Keratinocyte (primary cell): ENCODE measurements at places on chromosomes 3 and 15.
A peak's percentile ranks its signal among the peaks of the same experiment; 100 is the strongest.

DNA sequence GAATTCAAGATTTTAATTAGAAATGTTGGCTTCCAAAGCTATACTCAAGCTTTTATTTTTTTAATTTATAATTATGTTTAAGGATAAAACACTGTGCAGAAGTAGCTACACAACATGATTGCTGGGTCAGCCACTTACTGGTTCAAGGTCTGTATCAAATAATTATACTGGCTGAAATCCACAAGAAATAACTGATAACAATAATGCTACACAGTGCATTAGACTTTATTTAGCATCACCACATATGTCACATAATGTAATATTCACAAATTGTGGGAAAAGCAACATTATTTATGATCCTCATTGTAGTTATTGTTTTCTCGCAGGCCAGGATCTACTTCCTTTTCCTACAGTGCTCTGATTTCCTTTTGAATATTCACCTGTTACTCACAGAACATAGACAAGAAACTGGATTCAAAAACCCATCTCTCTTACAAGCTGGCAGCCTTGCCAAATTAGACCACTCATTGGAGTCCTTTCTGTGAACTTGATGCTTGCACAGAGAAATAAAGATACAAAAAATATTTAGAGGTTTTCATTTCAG lies 161.7 kb downstream of the MECOM start:
- no peak for DNase-seq

- no peak for DNase-seq
Measured at GRCh38 chr3:184378651-184379357, 797 bp upstream of the THPO start.

DNA sequence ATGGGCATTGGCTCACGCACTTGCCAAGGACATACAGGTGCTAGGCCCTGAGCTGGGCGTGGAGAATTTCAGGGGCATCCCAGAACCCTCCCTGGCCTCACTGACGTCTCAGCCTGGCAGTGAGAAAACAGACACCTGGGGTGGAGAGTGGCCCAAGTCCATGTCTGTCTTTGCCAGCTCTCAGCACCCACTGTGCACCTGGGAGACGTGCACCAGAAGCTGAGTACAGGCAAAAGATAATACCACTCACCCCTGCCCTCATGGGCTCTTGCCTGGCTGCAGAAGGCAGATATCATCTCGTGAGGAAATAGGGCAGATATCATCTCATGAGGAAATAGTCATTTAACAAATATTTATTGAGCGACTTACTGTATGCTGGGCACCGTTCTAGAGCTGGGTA lies 8.0 kb downstream of the LOXL1 start:
- no peak for DNase-seq

- DNase-seq, result no peak
Measured at GRCh38 chr3:139421460-139421859, 32.0 kb upstream of the COPB2 start.

DNA sequence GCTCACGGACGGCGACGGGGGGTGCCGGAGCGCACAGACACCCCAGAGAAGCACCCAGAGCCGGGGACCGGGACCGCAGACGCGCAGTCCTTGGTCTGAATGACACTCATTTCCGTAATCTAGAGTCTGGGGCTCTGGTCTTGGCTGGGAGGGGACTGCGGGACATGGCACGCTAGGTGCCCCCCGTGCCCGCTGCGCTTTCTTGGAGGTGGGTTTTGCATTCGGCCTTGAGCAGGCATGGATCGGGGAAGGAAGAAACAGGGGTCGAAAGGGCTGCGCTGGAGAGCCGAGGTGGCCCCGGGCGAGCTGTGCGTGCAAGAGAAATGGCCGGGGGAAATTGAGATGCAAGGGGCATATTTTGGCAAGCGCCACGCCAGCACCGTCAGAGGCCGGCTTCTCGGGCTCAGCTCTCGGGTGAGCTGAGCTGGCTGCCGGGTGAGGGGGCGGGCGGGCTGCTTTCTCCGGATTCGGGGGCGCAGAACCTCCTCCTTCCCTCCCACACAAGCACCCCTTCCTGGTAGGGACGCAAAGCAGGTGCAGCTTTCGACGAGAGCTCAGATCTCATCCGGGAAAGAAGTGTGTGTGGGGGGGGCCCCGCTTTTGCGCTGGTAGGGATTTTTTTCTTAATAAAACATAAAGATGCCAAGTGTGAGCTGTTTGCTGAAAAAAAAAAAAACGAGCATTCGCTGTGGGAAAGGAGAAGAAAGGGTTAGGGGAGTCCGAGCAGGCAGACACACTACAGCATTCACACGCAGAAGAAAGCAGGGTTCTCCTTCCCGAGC lies 963 bp upstream of the NTRK3 start:
- no peak for DNase-seq

- DNase-seq, result no peak
Measured at GRCh38 chr3:197500812-197501211, 55.0 kb downstream of the BDH1 start.

GRCh38 chr3:185151964-185152409 lies 873 bp downstream of the C3orf70 start:
- no peak for DNase-seq

GRCh38 chr15:54150255-54150654 lies 172.0 kb downstream of the UNC13C start:
- no peak for DNase-seq

- DNase-seq, result no peak
Measured at GRCh38 chr3:66355394-66355793, 134.6 kb downstream of the SLC25A26 start.

- DNase-seq, result no peak
Measured at GRCh38 chr3:79148786-79149185, 619.0 kb downstream of the ROBO1 start.

DNA sequence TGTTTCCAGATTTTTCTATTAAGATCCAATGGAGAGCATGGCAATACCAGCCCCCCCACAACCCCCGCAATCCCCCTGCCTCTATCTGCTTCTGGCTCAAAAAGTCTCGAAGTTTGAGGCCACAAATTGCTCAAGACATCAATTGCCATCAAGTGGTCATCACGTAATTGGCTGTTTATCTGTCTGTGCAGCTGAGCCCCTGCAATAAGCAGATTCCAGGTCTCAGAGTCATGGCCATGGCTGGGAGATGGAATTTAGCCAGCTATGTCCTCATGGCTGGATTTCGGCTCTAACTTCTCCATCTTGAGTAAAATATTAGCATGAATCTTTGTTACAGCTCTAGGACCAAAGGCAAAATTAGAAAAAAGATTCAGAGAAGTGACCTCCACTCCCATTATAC lies 22.7 kb downstream of the SSUH2 start:
- no peak for DNase-seq

DNA sequence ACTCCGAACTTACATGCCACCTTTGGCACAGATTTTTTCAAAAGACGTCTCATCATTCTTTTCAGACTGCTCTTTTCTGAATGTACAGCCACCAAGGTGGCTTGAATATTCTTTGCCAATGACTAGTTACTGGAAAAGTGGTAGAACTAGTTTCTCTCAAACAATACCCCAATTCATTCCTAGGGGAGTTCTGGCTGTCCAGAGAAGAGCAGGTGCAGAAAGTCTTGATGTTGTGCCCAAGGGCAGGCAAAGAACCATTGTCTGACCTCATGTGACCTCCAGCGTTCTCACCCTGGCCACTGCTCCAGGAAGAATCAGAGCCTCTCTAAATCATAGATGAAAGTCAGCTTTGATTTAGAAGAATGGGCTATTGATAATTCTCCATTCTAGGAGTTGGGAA lies 5.5 kb downstream of the LMOD3 start:
- DNase-seq, result no peak

- no peak for DNase-seq
Measured at GRCh38 chr3:176208283-176208682, 989.0 kb downstream of the TBL1XR1 start.

- DNase-seq, result no peak
Measured at GRCh38 chr3:128804017-128804810, 75.2 kb upstream of the ACAD9 start.

- DNase-seq, result peak; percentile 73
Measured at GRCh38 chr3:152266221-152266995, 2.3 kb upstream of the MBNL1 start.

DNA sequence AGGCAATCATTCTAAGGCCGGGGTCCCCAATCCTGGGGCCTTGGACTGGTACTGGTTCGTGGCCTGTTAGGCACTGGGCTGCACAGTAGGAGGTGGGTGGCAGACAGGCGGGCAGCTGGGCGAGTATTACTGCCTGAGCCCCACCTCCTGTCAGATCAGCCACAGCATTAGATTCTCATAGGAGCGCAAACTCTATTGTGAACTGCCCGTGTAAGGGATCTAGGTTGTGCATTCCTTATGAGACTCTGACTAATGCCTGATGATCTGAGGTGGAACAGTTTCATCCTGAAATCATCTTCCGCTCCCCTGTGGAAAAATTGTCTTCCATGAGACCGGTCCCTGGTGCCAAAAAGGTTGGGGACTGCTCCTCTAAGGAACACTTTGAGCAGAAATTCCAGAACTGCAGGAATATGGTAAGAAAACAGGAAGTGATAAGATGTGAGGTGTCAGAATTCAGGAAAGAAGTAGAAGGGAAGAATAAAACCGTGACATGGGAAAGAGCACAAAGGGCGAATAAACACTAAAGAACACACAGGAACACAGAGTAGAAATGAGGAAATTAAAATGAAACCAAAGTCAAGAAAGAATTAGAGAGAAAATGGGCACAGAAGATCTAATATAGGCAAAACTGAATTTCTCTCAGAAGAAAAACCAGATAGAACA lies 57.6 kb downstream of the PDCD6IP start:
- DNase-seq, result no peak

GRCh38 chr15:84911879-84912660 lies 27.6 kb downstream of the SLC28A1 start:
- no peak for DNase-seq

GRCh38 chr3:13249664-13250390 lies 170.3 kb downstream of the NUP210 start:
- no peak for DNase-seq

GRCh38 chr3:146493761-146494160 lies 24.4 kb upstream of the PLSCR2 start:
- no peak for DNase-seq

- no peak for DNase-seq
Measured at GRCh38 chr3:69710153-69710977, 28.9 kb upstream of the MITF start.

DNA sequence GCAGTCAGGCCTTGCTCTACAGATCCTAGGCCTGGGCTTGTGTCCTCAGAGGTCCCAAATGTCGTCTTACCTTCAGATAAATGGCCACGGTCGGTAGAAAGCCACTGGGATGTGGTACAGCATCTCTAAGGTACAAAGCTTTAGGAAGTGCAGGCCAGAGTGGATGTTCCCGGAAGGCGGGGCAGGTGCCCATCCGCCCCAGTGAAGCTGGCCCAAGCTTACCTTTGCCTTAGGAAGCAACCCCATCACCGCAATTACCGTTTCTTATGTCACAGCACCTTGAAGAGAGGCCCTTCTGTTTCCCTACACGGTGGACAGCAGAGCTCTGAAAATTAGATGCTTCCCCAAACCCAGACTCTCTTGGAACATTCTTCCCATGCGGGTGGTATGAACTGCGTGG lies 240.1 kb upstream of the LYSMD4 start:
- no peak for DNase-seq

DNA sequence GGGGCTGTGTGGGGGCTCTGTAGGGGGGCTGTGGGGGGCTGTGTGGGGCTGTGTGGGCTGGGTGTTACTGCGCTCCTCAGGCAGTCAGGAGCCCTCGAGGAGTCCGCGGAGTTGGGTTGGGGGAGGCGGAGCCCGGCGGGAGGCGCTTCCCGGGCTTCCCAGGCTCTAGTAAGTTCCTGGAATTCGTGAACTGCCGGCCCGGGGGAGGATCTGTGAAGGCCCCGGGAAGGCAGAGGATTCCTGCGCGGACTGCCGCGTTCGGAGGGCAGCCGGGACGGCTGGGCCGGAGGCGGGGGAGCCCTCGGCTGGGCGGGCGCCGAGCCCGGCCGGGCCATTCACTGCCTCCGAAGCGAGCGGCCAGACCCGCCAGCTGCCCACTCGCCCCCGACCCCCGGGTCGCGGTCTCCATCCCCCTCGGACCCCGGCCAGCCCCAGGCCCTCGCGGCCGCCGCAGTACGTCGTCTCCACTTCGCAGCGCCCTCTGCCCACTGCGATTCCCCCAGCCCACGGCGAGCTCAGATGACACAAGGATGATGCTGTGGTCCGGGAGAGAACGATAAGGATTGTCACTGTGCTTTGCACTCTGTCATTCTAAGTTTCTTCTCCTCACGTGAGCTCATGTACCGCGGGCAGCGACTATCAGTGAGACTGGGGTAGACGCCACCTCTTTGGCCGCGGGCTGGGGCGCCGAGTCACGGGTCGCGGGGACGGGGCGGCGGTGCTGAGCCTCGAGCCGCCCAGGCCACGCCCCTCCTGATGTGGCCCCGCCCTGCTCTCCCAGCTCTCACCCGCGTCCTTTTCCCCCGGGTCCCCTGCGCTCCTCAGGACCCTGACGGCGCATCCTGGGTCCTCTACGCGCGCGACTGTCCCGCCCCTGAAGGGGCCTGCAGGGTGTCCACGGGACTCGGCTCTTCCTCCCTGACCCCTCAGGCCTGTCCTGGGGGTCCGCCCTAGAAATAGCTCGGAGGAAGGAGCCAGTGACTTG lies 65.3 kb downstream of the KLF13 start:
- no peak for DNase-seq

DNA sequence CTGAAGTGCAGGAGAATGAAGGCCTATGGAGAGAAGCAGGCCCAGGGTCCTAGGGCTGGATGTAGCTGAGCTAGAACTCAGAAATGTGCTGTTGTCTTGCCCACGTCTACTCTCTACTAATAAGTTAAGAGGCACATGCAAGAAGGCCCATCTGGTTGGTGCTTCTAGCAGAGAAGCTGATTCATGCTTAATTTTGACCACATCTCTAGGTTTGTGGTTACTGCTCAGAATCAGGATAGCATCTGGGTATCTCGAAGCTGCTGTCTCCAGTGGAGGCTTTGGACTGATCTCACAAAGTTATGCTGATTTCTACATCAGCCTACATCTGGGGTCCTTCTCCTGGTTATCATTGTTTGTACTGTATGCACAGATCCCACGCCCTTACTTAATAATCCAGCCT lies 87.3 kb downstream of the CACNA1D start:
- no peak for DNase-seq

DNA sequence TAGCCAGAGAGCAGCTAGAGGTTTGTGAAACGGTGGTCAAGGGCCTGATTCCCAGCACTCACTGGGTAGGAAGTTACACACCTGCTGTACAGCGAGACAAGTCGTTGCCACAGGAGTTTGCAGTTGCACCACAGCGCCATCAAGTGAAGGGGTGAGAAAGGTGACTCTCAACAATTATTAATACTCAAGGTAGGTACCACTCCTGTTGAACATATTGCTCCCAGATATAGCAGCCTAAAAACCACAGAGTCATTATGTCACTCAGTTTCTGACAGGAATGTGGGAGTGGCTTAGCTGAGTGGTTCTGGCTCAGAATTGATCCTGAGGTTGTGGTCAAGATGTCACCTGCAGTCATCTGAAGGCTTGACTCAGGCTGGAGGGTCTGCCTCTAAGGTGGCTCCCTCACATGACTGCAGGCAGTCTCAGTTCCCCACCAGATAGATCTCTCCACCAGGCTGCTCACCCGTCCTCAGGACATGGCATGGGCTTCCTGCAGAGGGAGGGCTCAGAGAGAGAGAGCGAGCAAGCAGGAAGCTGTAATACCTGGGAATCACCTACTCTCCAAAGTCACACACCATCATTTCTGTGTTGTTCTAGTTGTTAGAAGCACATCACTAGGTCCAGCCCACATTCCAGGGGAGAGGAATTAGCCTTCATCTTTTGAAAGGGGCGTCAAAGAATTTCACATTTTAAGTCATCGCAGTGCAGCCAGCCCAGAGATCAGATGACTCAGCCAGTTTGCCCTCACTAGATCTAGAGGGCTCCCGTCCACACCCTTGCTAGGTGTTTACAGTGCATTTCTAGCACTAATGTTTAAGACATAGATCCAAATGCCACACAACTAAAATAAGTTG lies 17.0 kb upstream of the ANO10 start:
- peak; percentile 28 for DNase-seq

- no peak for DNase-seq
Measured at GRCh38 chr3:196603683-196604082, 35.2 kb downstream of the FBXO45 start.
